ENCODE measurements at places on chromosomes 1 and 21.

DNA sequence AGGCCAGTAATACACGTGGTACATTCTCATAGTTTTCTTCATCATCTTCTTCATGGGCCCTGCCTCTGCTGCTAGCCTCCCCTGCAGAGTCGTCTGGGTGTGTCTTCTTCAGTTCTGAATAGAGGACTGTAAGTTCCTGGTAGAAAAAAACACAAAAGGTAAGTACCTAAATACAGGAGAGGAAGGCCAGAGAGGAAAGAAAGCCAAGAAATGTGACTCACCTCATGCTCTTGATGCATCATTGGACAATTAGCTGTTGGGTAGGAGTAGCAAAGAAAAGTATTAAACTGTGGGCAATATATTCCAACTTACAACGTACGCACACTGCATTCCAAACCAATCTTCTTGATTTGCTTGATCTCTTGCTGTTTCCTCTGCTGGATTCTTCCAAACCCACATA is 21.8 kb downstream of the FCRL3 start:
- DNase-seq: no peak

DNA sequence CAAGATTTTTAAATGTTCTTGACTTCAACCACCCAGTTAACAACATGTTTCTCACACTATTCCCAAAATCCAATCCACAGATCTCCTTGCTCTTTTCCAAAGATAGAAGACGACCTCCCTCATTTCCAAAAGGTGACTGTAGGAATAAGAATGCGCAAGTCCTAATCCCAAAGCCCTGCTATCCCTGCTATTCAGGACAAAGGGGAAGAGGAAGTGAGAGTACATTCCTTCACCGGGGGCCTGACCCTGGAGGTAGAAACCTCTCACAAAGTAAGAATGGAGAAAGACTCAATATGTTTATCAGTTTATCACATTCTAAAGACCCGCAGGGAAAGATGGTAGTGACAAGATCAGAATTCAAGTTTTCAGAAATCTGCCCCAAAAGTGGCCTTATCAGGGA is 55.7 kb downstream of the PLEKHA6 start:
- DNase-seq: no peak

- DNase-seq: no peak
Measured at GRCh38 chr1:45752441-45753052, 2.1 kb upstream of the IPP start.

- DNase-seq: peak; percentile 88
Measured at GRCh38 chr1:42340901-42341300, 5.9 kb upstream of the FOXJ3 start.

DNA sequence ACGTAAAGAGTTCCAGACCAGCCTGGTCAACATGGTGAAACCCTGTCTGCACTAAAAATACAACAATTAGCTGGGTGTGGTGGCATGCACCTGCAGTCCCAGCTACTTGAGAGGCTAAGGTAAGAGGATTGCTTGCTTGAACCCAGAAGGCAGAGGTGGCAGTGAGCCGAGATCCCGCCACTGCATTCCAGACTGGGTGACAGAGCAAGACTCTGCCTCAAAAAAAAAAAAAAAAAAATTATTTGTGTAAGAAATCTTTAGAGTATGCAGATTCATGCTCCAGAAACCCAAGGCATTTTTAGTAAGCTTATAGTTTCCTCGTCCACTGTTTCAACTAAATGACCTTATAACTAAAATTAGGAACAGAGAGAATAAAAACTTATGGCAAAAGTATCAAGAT is 51.3 kb downstream of the ABL2 start:
- DNase-seq: no peak

- peak; percentile 78 for DNase-seq
Measured at GRCh38 chr1:234750922-234751627, 141.1 kb upstream of the IRF2BP2 start.

DNA sequence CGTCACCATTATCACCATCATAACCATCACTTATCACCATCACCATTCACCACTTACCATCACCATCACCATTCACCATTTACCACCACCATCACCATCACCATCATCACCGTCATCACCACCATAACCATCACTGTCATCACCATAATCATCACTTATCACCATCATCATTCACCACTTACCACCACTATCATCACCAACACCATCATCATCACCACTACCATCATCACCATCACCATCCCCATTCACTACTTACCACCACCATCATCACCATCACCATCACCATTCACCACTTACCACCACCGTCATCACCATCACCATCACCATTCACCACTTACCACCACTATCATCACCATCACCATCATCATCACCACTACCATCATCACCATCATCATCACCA is 151.8 kb downstream of the CAMTA1 start:
- no peak for DNase-seq

- DNase-seq: peak; percentile 71
Measured at GRCh38 chr1:32716312-32717148, 14.0 kb upstream of the SYNC start.

GRCh38 chr1:68958958-68959357 is 462.1 kb upstream of the DEPDC1 start:
- DNase-seq: no peak

DNA sequence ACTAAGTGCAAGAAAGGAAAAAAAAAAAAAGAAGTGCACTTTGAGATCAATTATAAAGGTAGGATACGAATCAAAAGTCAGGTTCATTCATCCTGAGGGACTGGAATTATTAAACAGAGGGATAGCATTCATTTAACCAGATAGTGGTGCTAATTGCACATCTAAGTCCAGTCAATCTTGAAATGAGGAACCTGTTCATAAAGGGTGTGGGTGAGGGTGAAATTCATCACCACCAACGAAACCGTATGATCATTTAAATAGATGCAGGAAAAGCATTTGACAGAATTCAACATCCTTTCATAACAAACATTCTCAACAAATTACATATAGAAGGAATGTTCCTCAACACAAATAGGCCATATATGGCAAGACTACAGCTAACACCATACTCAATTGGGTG is 5.6 kb downstream of the CTSS start:
- no peak for DNase-seq

GRCh38 chr1:170369000-170369399 is 163.0 kb upstream of the GORAB start:
- DNase-seq: no peak

GRCh38 chr1:32392325-32392724 is 1.9 kb downstream of the BSDC1 start:
- DNase-seq: no peak

DNA sequence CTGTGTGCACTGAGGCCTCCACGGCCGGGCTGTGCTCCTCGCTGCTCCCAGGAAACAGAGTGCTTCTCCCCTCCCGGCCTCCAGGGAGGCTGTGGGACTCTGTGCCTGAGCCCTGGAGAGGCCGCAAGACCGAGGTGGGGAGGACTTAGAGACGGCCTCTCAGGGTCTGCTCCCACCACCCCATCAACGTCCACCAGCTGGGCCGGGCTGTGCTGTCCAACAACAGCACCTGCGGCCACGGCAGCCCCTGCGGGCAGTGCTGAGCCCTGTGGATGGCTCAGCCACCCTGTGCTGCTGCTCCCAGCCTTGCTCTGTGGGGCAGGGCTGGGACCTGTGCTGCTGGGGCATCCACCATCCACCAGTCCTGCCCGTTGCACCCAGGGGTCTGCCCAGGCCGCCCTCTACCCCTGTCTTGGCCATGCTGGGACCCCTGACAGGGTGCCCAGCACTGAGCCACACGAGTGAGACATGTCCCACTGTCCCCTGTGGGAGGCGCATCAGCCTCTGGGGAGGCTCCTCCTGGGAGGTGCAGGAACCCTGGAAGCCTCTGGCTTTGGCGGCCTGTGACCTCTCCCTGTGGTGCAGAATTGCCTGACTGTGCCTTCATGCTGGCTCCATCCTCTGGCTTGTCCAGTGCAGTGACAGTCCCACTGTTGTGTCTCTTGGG is 31.2 kb upstream of the LRRC3 start:
- no peak for DNase-seq

DNA sequence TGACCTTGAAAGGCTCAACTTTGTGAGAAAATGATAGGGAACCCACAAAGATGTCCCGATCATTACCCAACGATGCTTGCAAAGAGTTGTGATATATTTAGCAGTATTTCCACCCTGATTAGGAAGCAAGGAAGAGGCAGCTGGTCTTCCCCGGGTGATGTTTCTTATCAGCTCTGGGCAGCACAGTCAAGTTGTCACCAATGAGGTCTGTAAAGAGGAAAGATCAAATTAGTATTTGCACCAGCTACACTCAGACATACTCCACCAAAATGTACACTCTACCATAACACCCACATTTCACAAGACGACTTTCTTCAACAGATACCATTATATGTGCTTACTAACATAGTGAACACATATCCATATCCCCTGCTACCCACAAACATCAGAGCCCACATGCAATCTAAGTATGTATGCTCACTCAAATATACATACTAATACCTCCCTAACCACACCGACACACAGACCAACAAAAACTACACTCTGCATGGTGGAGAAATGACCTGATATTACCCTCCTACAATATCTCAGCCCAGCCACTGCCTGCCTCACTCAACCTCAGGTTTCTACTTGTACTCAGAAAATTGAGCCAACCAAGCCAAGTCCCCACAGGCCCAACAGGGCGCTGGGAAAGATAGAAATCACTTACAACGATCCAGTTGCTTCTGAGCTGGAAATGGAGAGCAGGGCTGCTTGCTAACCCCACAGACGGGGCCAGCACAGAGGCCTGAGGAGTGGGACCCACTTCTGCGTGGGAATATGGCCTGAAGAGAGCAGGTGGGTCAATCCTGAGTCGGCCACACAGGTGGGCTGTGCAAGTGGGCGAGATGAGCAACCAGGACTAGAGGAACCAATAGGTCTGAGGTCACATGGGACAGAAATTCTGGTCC is 4.6 kb upstream of the BTG2 start:
- DNase-seq: no peak

- DNase-seq: no peak
Measured at GRCh38 chr1:116993286-116993685, 8.3 kb upstream of the CD101 start.

DNA sequence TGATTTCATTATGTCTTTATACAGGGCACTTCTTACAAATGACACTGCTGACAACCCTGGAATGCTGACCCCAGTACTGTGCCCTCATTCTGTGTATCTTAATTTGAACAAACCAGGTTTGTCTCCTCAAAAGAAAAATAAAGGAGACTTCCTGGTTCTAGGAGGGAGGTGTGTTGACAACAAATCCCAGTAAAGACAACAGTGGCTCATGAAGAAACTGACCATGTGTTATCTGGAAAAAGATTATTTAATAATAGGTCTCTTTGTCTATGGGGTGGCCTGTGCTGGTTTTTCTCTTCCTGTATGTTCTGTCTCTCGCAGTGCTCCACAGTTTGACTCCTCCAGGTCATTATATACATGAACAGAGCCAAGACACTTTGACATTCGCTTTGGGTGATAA is 454.6 kb downstream of the LMO4 start:
- no peak for DNase-seq

GRCh38 chr1:89685461-89685860 is 52.5 kb downstream of the LRRC8C start:
- DNase-seq: no peak

- DNase-seq: no peak
Measured at GRCh38 chr1:74592580-74593355, 80.4 kb upstream of the LRRC53 start.

DNA sequence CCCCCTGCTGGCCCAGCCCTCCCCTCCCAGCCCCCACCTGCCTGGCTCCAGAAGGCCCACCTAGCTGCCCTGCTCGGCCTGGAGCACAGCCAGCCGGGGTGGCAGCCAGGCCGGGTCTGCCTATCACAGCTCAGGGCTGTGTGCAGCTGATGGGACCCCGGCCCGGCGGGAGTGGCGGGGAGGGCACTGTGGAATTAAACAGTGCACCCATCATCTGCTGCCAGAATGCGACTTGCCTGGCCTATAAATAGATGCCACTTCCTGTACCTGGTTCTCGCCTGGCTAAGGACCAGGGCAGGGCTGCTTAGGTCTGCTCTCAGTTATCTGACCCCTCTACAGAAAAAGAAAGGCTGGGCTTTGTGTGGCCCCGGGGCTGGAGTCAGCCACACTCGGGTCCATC is 98.2 kb upstream of the VAMP3 start:
- no peak for DNase-seq

- no peak for DNase-seq
Measured at GRCh38 chr1:219220945-219221344, 47.3 kb downstream of the LYPLAL1 start.

DNA sequence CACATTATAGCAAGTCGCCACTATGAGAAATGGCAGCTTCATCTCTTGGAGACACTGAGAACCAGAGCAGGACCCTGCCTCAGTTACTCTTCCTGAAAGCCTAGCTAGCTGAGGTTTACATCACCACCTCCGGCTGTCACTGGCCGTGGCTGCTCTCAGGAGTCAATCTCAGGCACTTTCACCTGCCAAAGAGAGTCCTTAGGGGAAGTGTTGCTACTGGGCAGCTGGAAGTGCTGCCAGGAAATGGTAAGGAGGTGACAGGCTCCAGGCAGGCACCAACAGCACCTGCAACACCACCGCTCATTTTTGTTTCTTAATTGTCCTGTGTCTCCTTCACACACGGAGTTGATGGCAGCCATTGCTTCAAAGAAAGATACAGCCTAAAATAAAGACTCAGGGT is 92.5 kb downstream of the DSCAM start:
- peak; percentile 39 for DNase-seq

GRCh38 chr1:167159782-167160181 is 60.9 kb upstream of the POU2F1 start:
- DNase-seq: no peak

DNA sequence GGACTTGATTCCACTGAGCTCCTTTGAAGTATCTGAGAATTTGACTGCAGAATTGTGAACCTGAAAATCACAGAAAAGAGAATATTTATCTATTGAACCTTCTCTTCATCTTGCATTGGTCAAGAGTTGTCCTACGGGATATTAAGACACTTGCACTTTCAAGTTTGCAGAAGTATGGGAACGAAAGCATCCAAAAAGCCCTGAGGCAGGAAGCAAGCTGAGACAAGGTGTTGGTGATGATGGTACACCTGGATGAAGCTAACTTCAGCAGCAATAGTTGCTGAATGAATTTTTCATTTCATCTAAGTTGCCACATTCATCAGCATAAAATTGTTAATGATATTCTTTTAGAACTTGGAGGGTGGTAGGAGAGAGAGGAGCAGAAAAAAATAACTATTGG is 686.6 kb upstream of the ADAMTS5 start:
- no peak for DNase-seq
